ENCODE measurements at places on chromosomes 7 and 10. TPM values are rescaled to one million over a fixed set of nuclear protein-coding genes. Genes with fewer than 3 reads are reported as not detected.

Gene MALRD1
- not detected for total RNA-seq

DNA sequence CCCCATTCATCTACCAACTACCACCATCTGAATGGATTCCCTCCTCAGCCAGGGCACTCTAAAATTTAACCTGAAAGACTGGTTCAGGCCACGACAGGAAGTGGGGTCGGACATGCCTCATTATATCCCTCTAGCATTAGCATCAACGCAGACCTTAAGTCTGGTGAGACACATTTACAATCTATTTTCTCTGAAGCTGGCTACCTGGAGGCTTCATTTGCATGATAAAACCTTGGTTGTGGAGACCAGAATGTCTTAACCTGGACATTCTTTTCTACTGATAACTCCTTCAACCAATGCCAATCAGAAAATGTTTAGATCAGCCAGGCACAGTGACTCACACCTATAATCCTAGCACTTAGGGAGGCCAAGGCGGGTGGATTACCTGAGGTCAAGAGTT is 42.3 kb downstream of the SVOPL start:
- no peaks in the 10 kb centered on the region for H3K27me3 ChIP-seq
- no peak overlapping the region for H3K27ac ChIP-seq
- H3K36me3 ChIP-seq = no peaks in the 10 kb centered on the region
- no peak overlapping the region for H3K4me3 ChIP-seq

Gene IFT22
- total RNA-seq = 13.3 TPM

DNA sequence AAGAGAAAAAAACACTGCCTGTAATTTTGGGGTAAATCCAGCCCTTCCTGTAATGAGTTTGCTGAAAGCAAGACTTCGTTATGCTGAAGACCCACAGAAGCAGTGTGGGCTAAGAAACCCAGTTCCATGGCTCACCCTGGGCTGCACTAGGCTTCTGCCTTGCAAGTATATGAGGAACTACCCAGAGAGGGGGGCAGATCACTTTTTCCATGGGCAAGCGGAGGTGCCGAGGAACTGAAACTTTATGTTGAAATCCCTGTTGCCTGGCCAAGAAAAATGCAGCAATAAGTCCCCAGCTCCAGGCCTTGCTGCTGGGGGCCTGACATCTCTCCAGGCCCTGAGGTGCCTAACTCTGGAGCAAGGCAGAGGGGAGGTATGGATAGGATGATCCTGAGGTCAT is 8.5 kb downstream of the RASSF4 start:
- no peaks in the 10 kb centered on the region for H3K36me3 ChIP-seq
- H3K27ac ChIP-seq = no peak overlapping the region
- peaks cover 34% of the 10 kb centered on the region for H3K4me1 ChIP-seq

- H3K36me3 ChIP-seq = no peaks in the 10 kb centered on the region
- no peak for DNase-seq
- peaks cover 5% of the 10 kb centered on the region for H3K27me3 ChIP-seq
- H3K4me3 ChIP-seq = no peak overlapping the region
- no peaks in the 10 kb centered on the region for H3K4me1 ChIP-seq
- H3K27ac ChIP-seq = no peak overlapping the region
These were observed 42.9 kb upstream of the PCBD1 start for GRCh38 chr10:70931168-70931815.

- no peak overlapping the region for H3K27ac ChIP-seq
- no peak overlapping the region for H3K4me3 ChIP-seq
- no peaks in the 10 kb centered on the region for H3K36me3 ChIP-seq
These were observed 514.9 kb upstream of the DPP6 start for GRCh38 chr7:153537271-153537670.

DNA sequence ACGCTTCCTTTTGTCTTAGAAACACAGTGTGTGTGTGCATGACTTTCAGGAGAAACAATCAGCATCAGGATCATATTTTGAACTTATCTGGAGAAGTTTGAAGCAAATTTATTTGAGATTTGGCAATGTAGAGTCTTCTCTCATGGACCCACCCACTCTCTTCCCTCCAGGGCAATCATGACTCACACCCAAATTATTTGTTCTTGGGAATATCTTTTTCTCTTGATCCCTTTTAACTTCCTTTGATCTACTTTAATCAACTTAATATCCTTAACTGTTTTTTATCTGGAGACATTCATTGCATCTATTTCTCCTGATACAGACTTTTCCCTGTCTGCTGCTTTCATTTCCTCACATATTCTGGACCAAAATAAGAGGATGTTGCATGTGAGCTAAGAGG is 1174.3 kb downstream of the GATA3 start:
- no peaks in the 10 kb centered on the region for H3K36me3 ChIP-seq
- H3K27me3 ChIP-seq = peaks cover 6% of the 10 kb centered on the region
- H3K4me1 ChIP-seq = no peaks in the 10 kb centered on the region
- H3K4me3 ChIP-seq = no peak overlapping the region

- H3K4me1 ChIP-seq = no peaks in the 10 kb centered on the region
- H3K27ac ChIP-seq = no peak overlapping the region
- no peaks in the 10 kb centered on the region for H3K36me3 ChIP-seq
- H3K4me3 ChIP-seq = no peak overlapping the region
- H3K27me3 ChIP-seq = no peaks in the 10 kb centered on the region
- no peak for DNase-seq
These were observed 52.1 kb downstream of the MPP7 start for GRCh38 chr10:28250782-28251181.

DNA sequence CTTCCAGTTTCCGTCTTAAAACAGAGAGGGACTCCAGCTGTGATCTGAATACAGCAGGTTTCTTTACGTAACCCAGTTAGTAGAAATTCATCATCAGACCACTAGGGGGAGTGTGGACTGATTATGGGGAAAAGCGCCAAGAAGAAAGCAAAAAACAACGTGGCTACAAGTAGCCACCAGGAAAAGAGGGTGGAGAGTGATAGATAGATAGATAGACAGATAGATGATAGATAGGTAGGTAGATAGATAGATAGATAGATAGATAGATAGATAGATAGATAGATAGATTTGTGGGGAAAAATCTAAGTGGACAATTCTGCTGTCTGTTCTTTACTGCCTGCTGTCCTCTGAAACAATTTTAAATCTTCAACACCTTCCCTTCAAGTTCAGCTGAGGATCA is 12.7 kb upstream of the AKR1B10 start:
- H3K27ac ChIP-seq = no peak overlapping the region
- no peaks in the 10 kb centered on the region for H3K27me3 ChIP-seq
- H3K4me3 ChIP-seq = no peak overlapping the region
- no peak for DNase-seq
- H3K4me1 ChIP-seq = no peaks in the 10 kb centered on the region

DNA sequence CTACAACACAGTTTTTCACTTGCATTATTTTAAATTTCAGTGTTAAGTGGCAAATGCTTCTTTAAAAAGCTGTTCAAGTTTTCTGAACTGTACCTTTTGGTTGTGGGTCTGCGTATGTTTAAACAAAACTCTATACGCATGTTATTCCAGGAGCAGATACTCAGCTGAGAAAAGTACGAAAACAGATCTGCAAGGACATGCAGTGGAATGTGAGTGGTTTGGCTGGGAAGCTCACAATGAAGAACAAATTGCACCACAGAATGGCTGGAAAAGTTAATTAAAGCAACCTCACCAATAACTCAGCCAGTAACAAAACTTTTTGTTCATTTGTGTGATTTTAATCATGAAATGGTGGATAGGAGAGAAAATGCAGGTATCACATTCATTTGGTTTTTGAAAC is 17.6 kb downstream of the GLI3 start:
- H3K4me3 ChIP-seq = no peak overlapping the region
- H3K27ac ChIP-seq = no peak overlapping the region
- DNase-seq = no peak

Gene GIMAP7
- total RNA-seq = 47.3 TPM

DNA sequence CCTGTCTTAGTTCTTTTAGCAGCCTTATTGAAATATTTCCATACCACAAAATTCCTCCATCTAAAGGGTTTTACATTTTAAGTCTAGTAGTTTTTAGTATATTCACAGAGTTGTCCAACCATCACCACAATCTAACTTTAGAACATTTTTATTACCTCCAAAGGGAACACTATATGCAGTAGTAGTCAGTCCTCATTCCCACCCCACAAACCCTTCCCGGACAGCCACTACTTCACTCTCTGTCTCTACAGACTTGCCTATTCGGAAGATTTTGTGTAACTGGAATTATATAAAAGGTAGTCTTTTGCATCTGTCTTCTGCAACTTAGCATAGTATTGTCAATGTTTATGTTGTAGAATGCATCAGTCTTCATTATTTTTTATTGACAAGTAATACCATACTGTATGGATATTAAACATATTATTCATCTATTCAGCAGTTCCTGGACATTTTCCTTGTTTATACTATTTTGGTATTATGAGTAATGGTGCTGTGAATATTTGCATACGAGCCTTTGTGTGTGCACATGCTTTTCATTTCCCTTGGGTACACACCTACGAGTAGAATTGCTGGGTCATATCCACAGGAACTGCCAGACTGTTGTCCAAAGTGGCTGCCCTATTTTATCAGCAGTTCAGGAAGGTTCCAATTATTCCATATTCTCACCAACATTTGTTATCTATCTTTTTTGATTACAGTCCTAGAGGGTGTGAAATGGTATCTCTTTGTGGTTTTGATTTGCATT is 60.9 kb upstream of the LANCL2 start:
- H3K27ac ChIP-seq = no peak overlapping the region
- no peaks in the 10 kb centered on the region for H3K27me3 ChIP-seq
- peaks cover 16% of the 10 kb centered on the region for H3K4me1 ChIP-seq
- H3K4me3 ChIP-seq = no peak overlapping the region

- no peaks in the 10 kb centered on the region for H3K27me3 ChIP-seq
- no peaks in the 10 kb centered on the region for H3K36me3 ChIP-seq
- no peak overlapping the region for H3K4me3 ChIP-seq
- no peaks in the 10 kb centered on the region for H3K4me1 ChIP-seq
- no peak overlapping the region for H3K27ac ChIP-seq
These were observed 145.0 kb downstream of the PARD3 start for GRCh38 chr10:34670081-34670480.

Gene PPP1R17
- total RNA-seq = not detected

Gene CDH23
- 0.74 TPM for total RNA-seq

Gene ELAPOR2
- 3.3 TPM for total RNA-seq

GRCh38 chr10:51615764-51616298 is 83.6 kb downstream of the CSTF2T start:
- no peaks in the 10 kb centered on the region for H3K36me3 ChIP-seq
- no peak overlapping the region for H3K27ac ChIP-seq
- H3K4me1 ChIP-seq = no peaks in the 10 kb centered on the region
- no peak overlapping the region for H3K4me3 ChIP-seq

Gene FAM25C
- not detected for total RNA-seq

Gene MRC1
- 1.4 TPM for total RNA-seq

- no peaks in the 10 kb centered on the region for H3K27me3 ChIP-seq
- H3K4me3 ChIP-seq = no peak overlapping the region
- no peaks in the 10 kb centered on the region for H3K36me3 ChIP-seq
- DNase-seq = no peak
These were observed 489.4 kb upstream of the SORCS1 start for GRCh38 chr10:107653832-107654287.

Gene CALN1
- not detected for total RNA-seq

Gene SCD
- total RNA-seq = 45.3 TPM

- H3K4me3 ChIP-seq = no peak overlapping the region
- H3K36me3 ChIP-seq = no peaks in the 10 kb centered on the region
- DNase-seq = no peak
- no peaks in the 10 kb centered on the region for H3K4me1 ChIP-seq
- H3K27ac ChIP-seq = no peak overlapping the region
These were observed 194.2 kb downstream of the SNX13 start for GRCh38 chr7:17746020-17746530.

Gene KIF5B
- total RNA-seq = 98.5 TPM

- no peaks in the 10 kb centered on the region for H3K4me1 ChIP-seq
- H3K36me3 ChIP-seq = no peaks in the 10 kb centered on the region
- no peak for DNase-seq
- no peak overlapping the region for H3K27ac ChIP-seq
- no peaks in the 10 kb centered on the region for H3K27me3 ChIP-seq
These were observed 42.5 kb upstream of the PLA2G12B start for GRCh38 chr10:72997099-72997498.

Gene TRPV5
- total RNA-seq = not detected

- DNase-seq = no peak
- no peaks in the 10 kb centered on the region for H3K4me1 ChIP-seq
- H3K27me3 ChIP-seq = no peaks in the 10 kb centered on the region
These were observed 831.1 kb upstream of the C7orf33 start for GRCh38 chr7:147759327-147759943.

Gene NKX1-2
- not detected for total RNA-seq

DNA sequence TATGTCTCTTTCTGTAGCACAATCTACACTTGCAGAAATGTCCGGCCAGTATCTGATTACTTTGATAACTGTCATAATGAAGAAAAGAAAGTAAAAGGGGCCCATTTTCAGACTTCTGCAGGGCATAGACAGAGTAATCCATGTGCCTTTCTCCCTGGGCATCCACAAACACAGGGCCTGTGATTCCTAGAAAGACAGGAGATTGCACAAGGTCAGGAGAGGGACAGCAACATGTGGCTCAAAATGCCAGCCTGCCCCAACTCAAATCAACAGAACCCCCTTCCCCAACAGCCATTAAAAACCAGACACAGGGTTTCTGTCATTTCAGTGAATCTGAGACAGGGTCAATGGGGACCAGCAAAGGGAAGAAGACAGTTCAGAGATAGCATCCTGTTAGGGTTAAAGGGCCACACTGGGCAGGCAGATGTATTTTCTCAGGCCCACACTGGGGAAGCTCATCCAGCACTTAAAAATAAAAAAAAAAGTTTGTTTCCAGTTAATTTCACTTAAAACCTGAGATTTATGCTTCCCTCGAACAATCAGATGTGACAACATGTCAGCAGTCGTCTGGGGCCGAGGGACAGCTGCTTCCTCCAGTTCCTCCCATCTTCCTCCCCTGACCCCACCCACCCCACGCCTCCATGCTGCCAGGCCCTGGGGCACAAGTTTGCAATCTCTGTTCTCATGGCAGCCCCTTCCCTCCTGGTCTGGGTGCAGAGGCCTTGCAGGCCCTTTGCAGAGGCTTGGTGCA is 30.7 kb upstream of the ACSL5 start:
- H3K27me3 ChIP-seq = no peaks in the 10 kb centered on the region
- H3K36me3 ChIP-seq = no peaks in the 10 kb centered on the region
- H3K4me1 ChIP-seq = no peaks in the 10 kb centered on the region

GRCh38 chr10:86447432-86447831 is 74.2 kb downstream of the WAPL start:
- no peaks in the 10 kb centered on the region for H3K27me3 ChIP-seq
- H3K4me1 ChIP-seq = no peaks in the 10 kb centered on the region
- H3K4me3 ChIP-seq = no peak overlapping the region
- H3K36me3 ChIP-seq = peaks cover 10% of the 10 kb centered on the region
- DNase-seq = no peak

DNA sequence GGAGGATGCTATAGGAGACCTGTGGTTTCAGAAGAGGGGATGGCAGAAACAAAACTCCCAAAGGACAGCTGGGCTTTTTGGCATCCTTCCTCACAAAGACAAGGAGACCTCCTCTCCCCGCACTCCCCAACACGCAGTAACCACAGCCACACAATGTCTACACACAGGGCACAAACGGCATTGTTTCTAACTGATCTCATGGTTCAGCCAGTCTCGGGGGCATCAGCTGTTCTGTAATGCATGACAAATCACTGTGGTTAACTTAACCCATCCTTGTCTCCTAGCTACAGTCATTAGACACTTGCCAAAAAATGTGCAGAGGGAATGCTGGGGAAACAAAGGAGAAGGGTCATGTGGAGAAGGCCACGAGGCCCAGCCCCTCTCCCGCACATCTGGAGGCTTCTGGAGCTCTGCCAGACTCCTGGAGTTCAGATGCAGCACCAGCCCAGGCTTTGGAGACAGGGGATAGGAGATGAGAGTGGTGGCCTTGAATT is 7.6 kb upstream of the ADAMTS14 start:
- no peaks in the 10 kb centered on the region for H3K27me3 ChIP-seq
- no peaks in the 10 kb centered on the region for H3K4me1 ChIP-seq
- H3K4me3 ChIP-seq = no peak overlapping the region

All from CD8-positive, alpha-beta memory T cell (primary cell).